ENCODE measurements at places on chromosomes 11 and 22.

GRCh38 chr22:27419473-27419872 lies 382.1 kb downstream of the MN1 start:
- no peak for DNase-seq

DNA sequence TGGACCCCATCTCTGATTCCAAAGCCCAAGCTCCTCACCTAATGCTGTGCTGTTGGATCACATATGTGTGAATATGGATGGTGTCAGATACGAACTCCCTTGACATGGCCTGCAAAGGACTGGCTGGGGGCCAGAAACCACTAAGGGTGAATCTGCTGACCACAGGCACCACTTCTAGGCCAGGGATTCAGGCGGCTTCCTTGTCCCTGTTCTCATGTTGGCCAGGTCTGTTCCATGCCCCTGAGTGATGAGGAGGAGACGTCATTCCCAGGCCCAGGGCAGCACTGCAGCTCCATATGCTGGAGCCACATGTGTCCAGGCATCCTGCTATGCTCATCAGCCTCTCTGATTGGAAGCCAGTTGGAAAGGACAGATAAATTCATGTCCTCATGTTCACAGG lies 130.0 kb upstream of the BDNF start:
- DNase-seq = no peak

GRCh38 chr11:86586307-86586706 lies 86.1 kb downstream of the ME3 start:
- DNase-seq = no peak

- no peak for DNase-seq
Measured at GRCh38 chr11:44609783-44610155, 44.3 kb downstream of the CD82 start.

DNA sequence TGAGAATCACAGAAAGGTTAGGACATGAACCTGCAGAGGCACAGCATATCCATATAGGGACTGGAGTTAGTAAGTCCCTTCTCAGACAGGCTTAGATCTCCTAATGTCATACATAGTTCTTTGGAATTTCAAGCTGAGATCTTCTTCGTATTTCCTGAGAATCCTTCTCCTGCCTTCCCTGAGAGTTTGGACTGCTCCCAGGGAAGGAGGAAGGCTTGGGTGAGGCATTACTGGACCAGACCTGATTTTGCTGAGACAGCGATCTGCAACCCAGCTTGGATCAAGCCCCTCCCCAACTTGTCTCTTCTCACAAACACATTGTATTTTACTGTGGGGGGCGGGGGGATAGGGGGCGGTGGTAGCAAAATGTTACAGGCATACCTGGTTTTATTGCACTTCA lies 108.5 kb downstream of the TSPAN18 start:
- no peak for DNase-seq

DNA sequence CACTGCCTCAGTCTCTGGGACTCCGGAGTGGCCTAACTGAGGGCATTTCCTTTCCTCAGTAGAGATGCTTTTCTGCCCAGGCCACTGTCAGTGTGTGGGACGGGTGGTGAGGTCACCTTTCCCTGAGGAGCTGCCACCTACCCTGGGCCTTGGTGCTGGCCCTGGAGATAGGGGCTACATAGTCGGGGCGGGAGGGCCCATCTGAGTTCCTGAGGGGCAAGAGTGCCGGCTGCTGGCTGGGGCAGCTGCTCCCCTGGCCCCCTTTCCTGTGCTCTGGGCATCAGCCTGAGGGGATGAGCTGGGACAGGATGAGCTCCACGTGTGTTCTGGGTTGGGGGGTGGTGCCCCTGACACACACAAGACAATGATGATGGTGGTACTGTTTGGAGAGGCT lies 5.4 kb downstream of the KCNC1 start:
- DNase-seq = no peak

DNA sequence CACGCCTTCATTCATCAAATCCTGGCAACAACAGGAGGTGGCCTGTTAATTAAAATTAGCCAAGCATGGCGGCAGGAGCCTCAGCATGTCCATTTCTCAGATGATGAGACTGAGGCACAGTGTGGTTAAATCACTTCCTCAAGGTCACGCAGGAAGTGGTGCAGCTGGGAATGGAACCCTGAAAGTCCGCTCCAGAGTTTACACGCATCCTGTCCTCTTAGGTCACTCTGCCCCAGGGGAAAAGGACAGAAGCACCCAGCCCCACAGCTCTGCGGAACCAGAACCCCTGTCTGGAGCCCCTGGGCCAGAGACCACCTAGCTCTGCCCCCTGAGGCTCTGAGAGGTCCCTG lies 19.6 kb downstream of the RPL3 start:
- no peak for DNase-seq

GRCh38 chr11:79436919-79437277 lies 3.9 kb downstream of the TENM4 start:
- no peak for DNase-seq

- DNase-seq = no peak
Measured at GRCh38 chr22:27473533-27473932, 328.0 kb downstream of the MN1 start.

DNA sequence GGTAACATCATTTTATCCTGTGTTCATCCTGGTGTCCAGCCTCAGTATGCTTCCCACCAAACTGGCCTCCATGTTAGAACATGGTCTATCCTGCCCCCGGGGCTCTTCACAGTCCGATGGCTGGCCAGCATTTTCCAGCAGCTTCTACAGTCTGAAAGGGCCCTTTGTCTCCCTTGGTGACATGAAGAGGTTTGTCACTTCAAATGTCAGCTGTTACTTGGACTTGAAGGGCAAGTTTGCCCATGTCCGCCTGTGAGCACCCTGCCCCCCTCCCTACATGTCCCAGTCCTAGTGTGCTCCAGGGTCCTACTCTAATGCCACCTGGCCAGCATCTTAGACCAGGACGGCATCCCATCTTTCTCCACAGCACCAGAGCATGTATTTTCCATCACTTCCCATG lies 24.7 kb downstream of the PATZ1 start:
- no peak for DNase-seq

- no peak for DNase-seq
Measured at GRCh38 chr22:25902402-25902801, 160.4 kb downstream of the MYO18B start.

DNA sequence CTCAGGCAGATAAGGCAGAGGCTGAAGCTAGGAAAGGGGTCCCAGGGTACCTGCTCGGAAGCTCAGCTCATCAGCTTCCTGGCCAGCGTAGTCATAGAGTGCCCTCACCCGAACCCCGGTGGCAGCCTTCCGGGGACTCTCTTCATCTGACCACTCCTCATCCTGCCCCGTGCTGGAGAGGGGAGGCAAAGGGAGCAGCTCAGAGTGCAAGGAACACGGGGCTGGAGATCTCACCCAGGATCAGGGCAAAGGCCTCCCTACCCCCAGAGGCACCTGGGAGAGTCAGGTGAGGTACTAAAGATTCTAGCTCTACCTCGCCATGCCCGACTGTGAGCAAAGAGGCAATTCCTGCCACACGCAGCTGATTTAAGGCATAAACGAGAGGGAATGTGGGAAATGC lies 1.6 kb upstream of the ARFGAP2 start:
- DNase-seq = no peak

GRCh38 chr11:134373591-134374052 lies 38.4 kb downstream of the B3GAT1 start:
- DNase-seq = no peak

- no peak for DNase-seq
Measured at GRCh38 chr11:125257190-125257579, 92.6 kb downstream of the PKNOX2 start.

GRCh38 chr11:27482793-27483192 lies 10.2 kb upstream of the LGR4 start:
- no peak for DNase-seq

- no peak for DNase-seq
Measured at GRCh38 chr11:75198278-75198973, 42.1 kb upstream of the TPBGL start.

DNA sequence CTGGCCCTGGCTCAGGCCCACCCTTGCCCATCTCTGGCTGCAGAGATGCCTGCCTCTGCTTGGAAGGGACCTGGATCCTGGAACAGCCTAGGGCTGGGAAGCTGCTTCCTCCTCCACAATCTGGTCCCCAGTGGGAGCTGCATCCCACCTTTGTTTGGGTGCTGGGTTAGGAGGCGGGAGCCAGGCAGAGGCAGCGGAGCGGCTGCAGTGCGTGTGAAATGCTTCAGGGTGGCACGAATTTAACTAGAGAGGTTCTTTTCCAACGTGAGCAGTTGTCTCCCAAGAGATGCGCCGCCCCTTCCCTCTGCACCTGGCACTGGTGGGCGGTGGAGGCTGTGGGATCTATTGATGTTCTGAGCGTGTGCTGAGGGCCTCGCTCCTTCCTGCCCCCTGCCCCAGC lies 31.6 kb downstream of the BRSK2 start:
- no peak for DNase-seq

GRCh38 chr22:47598864-47599263 lies 836.4 kb downstream of the TBC1D22A start:
- no peak for DNase-seq

DNA sequence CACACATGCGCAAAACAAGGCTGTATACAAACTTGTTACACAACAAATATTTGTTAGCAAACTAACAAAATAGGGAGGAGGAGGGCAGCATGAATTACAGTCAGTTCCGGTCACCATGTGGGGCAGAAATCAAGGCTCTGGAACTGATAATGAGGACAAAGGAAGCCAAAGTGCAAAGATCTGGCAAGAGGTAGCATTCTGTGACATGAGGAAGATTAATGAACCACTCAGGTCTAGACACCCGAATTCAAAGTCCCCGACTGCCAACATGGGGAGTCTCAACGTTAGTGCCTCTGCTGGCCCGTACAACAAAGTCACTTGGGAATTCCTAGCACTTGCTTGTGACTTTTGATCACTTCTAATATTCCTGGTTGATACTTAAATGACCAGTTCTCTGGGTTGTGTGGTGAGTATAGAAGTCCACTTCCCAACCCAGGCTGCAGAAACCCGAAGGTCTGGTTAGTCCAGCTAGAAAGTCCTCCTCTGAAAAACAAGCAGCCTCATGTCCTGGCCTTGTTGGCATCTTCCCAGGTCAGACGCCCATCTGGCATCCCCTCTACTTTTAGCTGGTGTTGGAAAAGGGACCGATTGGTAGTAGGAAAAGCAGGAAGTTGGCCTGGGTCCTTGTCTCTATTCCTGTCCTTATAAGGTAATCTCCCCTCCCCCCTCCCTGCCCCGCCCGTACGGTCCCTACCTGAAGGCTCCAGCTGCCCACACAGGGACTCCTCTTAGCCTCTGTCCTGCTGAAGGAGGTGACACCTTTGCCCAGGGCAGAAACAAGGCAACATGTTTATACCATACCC lies 1.6 kb downstream of the SUN2 start:
- peak; percentile 36 for DNase-seq

DNA sequence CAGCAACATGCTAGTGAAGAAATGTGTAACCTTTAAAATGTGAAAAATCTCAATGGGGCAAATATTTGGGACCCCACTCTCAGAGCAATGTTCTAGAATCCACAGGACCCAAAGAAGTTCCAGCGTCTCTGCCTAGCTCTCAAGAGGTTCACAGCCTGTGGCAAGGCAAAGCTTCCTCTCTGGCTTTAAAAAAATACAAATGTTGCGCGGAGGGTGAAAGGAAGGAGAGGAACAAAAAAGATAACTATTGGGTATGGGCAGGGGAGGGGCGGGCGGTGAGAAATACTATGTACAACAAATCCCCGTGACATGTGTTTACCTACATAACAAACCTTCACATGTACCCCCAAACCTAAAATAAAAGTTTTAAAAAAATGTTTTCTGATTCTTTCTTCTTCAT lies 53.6 kb downstream of the PITPNB start:
- DNase-seq = no peak

DNA sequence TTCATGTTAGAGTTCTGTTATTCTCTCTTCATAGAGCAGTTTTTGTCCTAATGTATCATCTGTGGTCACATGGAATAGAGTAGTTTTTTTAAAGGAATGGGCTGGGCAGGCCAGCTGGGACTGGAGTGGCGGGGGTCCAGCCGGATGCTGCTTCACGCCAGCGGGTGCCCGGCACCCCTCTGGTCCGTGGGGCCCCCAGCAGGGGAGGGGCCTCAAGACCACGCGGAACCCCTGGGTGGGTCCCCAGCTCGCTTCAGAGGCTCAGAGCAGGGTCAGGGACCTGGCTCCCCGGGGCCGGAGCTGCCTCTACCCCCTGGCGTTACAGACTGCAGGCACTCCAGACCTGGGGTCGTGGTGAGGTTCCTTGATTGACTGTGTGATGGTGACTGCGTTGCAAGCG lies 159.1 kb upstream of the HSD17B12 start:
- DNase-seq = no peak

- DNase-seq = no peak
Measured at GRCh38 chr22:31586137-31586920, 75.7 kb downstream of the PISD start.

DNA sequence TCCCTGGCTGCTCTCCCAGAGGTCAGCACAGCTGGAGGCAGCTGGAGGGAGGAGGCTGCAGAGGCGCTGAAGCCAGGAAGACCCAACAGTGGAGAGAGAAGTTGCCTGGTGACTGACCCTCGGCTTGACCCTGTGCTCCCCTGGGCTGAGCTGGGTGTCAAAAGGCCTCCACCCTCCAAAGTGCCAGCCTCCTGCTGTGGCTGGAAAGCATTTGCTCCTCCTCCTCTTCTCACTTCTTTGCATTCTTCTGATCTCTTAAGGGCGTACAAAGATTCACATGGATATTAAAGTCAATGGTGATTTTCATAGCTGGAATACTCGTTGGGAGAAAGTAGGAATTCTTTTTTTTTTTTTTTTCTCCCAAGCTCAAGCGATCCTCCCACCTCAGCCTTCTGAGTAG lies 91.7 kb downstream of the MED15 start:
- DNase-seq = no peak

GRCh38 chr11:69494851-69495250 lies 13.4 kb downstream of the LINC01488 start:
- no peak for DNase-seq

DNA sequence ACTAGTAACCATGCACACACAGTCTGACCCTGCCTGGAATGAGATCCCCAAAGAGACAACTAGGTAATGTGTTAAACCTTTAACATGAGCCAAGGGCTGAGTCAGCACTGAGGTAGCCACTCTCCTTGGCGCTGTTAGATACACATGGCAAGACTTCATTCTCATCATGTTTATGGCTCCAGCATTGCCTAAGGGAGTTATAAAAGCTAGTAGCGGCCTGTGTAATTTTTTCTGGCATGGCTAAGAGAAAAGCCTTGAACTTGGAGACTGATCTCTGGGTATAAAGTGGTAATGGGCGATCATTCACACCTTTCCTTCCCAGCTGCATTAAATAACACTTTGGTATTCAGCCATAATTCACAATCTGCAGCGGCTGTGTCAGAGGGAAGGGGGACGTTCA lies 779.7 kb upstream of the LRRC4C start:
- DNase-seq = no peak

- no peak for DNase-seq
Measured at GRCh38 chr22:47323518-47323917, 561.1 kb downstream of the TBC1D22A start.

- DNase-seq = no peak
Measured at GRCh38 chr11:66864172-66864901, 7.5 kb downstream of the LRFN4 start.

- no peak for DNase-seq
Measured at GRCh38 chr11:47464483-47464882, 15.5 kb upstream of the RAPSN start.

- no peak for DNase-seq
Measured at GRCh38 chr22:43616645-43617044, 195.5 kb downstream of the EFCAB6 start.

All from stimulated activated naive CD8-positive, alpha-beta T cell treated with anti-CD3 and anti-CD28 coated beads, Interleukin-15, amount 100 ng/mL, for 72 hours (primary cell).